ENCODE measurements at places on chromosomes 1 and 21. TPM values are rescaled to one million over a fixed set of nuclear protein-coding genes. Genes with fewer than 3 reads are reported as not detected.

Gene EFNA4
- total RNA-seq, result 4.7 TPM

Gene LIN9
- 10.9 TPM for total RNA-seq

Gene SRSF11
- total RNA-seq, result 165 TPM

Gene C1orf94
- total RNA-seq, result not detected

Gene KIF26B
- not detected for total RNA-seq

Gene SPRR2G
- not detected for total RNA-seq

Gene CYP4A22
- not detected for total RNA-seq

Gene NOTCH2NLA
- 45.2 TPM for total RNA-seq

Gene RAB25
- total RNA-seq, result not detected

Gene DOP1B
- total RNA-seq, result 16.3 TPM

Gene CACNA1E
- not detected for total RNA-seq

Gene FABP3
- not detected for total RNA-seq

- peak overlapping the region; percentile 15 for H3K27ac ChIP-seq
- H3K27me3 ChIP-seq, result peaks cover 67% of the 10 kb centered on the region
- peaks cover 11% of the 10 kb centered on the region for H3K4me1 ChIP-seq
- DNase-seq, result no peak
Measured at GRCh38 chr1:212601524-212601923, 7.0 kb upstream of the ATF3 start.

GRCh38 chr1:86618358-86618757, 71.5 kb downstream of the CLCA4 start:
- DNase-seq, result no peak
- peaks cover 12% of the 10 kb centered on the region for H3K27me3 ChIP-seq
- peaks cover 14% of the 10 kb centered on the region for H3K4me1 ChIP-seq
- H3K27ac ChIP-seq, result no peak overlapping the region
- H3K4me3 ChIP-seq, result no peak overlapping the region
- peaks cover 20% of the 10 kb centered on the region for H3K36me3 ChIP-seq

- H3K4me3 ChIP-seq, result no peak overlapping the region
- peaks cover 22% of the 10 kb centered on the region for H3K4me1 ChIP-seq
- H3K27me3 ChIP-seq, result no peaks in the 10 kb centered on the region
- no peak for DNase-seq
- no peak overlapping the region for H3K27ac ChIP-seq
- H3K36me3 ChIP-seq, result no peaks in the 10 kb centered on the region
Measured at GRCh38 chr1:8633741-8634501, 183.5 kb downstream of the RERE start.

DNA sequence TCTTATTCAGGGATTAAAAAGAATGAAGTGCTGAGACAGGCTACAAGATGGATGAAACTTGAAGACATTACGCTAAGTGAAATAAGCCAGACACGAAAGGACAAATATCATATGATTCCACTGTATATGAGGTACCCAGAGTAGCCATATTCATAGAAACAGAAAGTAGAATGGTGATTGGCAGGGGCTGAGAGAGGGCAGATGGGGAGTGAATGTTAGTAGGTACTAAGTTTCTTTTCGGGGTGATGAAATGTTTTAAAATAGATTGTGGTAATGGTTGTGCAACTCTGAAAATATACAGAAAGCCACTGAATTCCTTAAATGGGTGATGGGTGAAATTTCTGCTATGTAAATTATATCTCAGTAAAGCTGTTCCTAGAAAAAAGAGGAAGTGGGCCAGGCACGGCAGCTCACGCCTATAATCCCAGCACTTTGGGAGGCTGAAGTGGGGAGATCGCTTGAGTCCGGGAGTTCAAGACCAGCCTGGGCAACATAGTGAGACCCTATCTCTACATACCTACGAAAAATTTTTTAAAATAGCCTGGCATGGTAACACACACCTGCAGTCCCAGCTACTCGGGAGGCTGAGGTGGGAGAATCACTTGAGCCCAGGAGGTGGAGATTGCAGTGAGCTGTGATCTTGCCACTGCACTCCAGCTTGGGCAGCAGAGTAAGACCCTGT, 15.9 kb downstream of the SLC27A3 start:
- H3K4me3 ChIP-seq, result peak overlapping the region; percentile 53
- H3K27ac ChIP-seq, result peak overlapping the region; percentile 77
- DNase-seq, result peak; percentile 81
- H3K27me3 ChIP-seq, result no peaks in the 10 kb centered on the region
- H3K4me1 ChIP-seq, result peaks cover 56% of the 10 kb centered on the region
- H3K36me3 ChIP-seq, result no peaks in the 10 kb centered on the region

DNA sequence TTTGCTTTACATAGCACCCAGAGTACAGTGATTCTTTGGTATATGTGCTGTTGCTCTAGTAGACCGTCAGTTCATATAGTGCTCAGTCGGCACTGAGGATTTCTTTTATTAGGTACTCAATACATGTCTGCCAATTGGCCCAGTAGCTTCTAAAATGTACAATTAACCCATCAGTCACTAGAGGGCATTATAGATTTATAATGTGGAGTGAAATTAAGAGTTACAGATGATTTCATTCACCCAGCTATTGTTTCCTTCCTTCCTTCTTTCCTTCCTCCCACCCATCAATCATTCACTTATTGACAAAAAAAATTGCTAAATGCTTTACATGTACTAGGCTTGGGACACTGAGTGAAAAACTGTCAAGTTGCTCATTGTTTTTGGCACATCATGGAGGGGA, 263.6 kb upstream of the USP24 start:
- no peak overlapping the region for H3K4me3 ChIP-seq
- DNase-seq, result no peak
- H3K27ac ChIP-seq, result no peak overlapping the region
- H3K27me3 ChIP-seq, result peaks cover 17% of the 10 kb centered on the region

DNA sequence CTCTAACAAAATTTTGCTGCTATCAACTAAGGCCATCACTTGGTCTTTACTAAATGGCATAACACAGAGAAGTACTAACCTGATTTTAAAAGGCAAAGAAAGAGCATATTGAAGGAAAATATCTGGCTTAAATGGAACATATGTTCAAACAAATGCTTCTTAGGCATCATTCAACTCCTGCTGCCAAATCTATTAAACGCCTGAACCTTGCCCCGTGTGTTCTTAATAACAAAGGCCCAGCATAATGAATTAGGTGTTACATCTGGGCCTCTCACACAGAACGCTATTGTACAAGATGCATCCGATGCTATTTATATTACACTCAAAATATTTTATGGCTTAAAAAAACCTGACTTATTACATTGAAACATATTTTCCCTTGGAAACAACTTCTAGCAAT, 48.4 kb downstream of the B3GALNT2 start:
- H3K27me3 ChIP-seq, result no peaks in the 10 kb centered on the region
- H3K4me1 ChIP-seq, result no peaks in the 10 kb centered on the region
- no peak for DNase-seq
- no peak overlapping the region for H3K4me3 ChIP-seq

DNA sequence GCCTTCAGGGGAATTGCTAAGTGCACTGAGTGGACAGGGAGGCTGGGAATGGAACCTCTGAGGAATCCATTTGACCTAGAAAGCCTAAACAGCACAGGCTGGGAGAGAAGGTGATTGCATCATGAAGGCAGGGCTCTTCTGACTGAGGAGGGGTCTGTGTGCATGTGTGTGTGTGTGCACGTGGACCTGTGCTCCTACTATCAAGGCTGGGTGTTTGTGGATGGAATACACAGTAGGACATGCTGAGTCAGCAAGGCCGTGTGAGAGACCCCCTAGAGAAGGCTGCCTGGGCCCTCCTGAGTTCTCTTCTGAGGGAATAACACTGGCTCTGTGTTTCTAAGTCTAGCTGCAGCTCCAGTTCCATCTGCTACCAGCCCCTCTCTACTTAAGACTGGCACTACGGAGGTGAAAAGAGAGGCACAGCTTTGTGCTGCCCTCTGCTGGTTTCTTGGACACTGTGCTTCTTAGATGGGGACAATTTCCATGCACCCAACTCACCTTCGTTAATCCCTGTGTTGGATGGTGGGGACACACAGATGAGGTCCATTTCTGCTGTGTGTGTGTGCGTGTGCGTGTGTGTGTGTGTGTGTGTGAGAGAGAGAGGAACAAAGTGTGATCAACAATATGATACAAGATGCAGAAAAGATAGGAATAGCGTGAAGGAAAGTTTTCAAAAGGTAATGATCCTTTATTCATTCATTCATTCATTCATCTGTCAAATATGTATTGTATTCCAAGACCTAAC, 6.2 kb upstream of the EFCAB14 start:
- DNase-seq, result peak; percentile 74
- no peaks in the 10 kb centered on the region for H3K36me3 ChIP-seq
- no peak overlapping the region for H3K4me3 ChIP-seq
- peaks cover 7% of the 10 kb centered on the region for H3K4me1 ChIP-seq
- H3K27ac ChIP-seq, result no peak overlapping the region

GRCh38 chr1:180157576-180158057, 2.9 kb downstream of the QSOX1 start:
- no peaks in the 10 kb centered on the region for H3K27me3 ChIP-seq
- peaks cover 43% of the 10 kb centered on the region for H3K4me1 ChIP-seq
- no peak overlapping the region for H3K4me3 ChIP-seq
- DNase-seq, result no peak
- H3K27ac ChIP-seq, result no peak overlapping the region

- H3K27ac ChIP-seq, result no peak overlapping the region
- no peaks in the 10 kb centered on the region for H3K27me3 ChIP-seq
- no peak overlapping the region for H3K4me3 ChIP-seq
- no peaks in the 10 kb centered on the region for H3K36me3 ChIP-seq
Measured at GRCh38 chr1:178733972-178734371, 8.9 kb downstream of the RALGPS2 start.

- no peaks in the 10 kb centered on the region for H3K27me3 ChIP-seq
- no peak overlapping the region for H3K27ac ChIP-seq
- no peak overlapping the region for H3K4me3 ChIP-seq
- H3K4me1 ChIP-seq, result no peaks in the 10 kb centered on the region
Measured at GRCh38 chr1:218755128-218755527, 410.0 kb downstream of the TGFB2 start.

DNA sequence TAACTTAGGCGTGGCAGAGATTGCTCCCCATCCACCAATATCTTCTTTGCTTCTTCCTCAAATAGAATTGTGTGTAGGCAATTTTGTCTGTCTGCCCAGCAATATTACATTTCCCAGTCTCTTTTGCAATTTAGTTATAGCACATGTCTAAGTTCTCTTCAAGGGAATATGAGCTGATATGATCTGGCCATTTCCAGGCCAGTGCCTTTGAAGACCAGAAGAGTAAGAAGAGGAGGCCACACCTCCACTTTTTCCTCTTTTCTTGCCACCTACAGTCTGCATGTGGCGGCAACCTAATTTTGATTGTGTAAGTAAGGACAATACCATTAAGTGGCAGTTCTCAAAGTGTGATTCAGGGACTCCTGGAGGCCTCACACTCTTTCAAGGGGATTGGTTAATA, 6.3 kb upstream of the RSBN1 start:
- H3K27ac ChIP-seq, result peak overlapping the region; percentile 61
- H3K36me3 ChIP-seq, result peaks cover 6% of the 10 kb centered on the region
- no peaks in the 10 kb centered on the region for H3K4me1 ChIP-seq
- H3K27me3 ChIP-seq, result no peaks in the 10 kb centered on the region
- H3K4me3 ChIP-seq, result no peak overlapping the region

- H3K36me3 ChIP-seq, result no peaks in the 10 kb centered on the region
- H3K4me3 ChIP-seq, result no peak overlapping the region
- no peak overlapping the region for H3K27ac ChIP-seq
Measured at GRCh38 chr21:42666925-42667324, 13.5 kb downstream of the PDE9A start.

DNA sequence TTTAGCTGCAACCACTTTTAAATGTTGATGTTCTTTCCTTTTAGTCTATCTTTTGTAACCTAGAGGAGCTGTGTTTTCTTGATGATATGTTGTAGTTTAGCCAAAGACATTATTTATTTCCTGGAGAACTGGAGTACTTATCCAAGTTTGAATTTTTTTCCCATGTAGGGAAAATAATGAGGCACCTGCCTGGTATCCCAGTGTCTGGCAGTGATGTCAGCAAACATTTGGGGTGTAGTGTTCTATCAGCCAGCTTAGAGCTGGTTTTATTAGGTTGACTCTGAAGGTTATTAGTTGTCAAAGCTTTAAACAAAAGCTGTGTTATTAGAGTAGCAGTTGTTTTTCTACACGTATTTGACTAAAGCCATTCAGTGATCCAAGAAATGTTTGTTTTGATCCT, 3.2 kb downstream of the CTPS1 start:
- no peak for DNase-seq
- H3K27me3 ChIP-seq, result no peaks in the 10 kb centered on the region
- no peak overlapping the region for H3K27ac ChIP-seq
- H3K36me3 ChIP-seq, result peaks cover 32% of the 10 kb centered on the region

DNA sequence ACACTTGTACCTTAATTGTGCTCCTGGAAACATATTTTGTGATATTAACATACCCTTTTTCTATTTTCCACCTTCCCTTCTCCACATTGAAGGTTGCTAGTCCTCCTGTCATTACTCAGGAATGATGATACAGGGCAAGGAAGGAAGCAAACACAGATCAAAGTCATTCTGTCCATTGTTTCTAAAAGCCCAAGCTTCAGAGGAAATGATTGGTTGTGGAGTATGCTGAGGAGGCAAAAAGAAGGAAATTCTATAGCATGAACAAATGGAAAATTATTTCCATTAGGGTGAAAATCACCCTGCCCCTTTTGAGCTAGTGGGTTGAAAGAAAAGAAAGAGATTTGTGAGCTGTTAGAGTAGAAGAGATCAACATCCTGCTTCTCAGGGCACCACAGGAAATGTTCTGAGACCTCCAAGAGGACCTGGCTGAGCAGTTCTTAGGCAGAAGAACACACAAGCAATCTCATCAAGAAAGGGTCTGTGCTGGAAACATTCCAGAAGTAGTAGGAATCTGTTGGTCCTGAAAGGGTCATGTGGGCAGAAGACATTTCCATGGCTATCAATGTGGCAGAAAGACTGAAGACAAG, 29.0 kb upstream of the PRRX1 start:
- DNase-seq, result no peak
- H3K4me1 ChIP-seq, result no peaks in the 10 kb centered on the region
- peaks cover 5% of the 10 kb centered on the region for H3K36me3 ChIP-seq

DNA sequence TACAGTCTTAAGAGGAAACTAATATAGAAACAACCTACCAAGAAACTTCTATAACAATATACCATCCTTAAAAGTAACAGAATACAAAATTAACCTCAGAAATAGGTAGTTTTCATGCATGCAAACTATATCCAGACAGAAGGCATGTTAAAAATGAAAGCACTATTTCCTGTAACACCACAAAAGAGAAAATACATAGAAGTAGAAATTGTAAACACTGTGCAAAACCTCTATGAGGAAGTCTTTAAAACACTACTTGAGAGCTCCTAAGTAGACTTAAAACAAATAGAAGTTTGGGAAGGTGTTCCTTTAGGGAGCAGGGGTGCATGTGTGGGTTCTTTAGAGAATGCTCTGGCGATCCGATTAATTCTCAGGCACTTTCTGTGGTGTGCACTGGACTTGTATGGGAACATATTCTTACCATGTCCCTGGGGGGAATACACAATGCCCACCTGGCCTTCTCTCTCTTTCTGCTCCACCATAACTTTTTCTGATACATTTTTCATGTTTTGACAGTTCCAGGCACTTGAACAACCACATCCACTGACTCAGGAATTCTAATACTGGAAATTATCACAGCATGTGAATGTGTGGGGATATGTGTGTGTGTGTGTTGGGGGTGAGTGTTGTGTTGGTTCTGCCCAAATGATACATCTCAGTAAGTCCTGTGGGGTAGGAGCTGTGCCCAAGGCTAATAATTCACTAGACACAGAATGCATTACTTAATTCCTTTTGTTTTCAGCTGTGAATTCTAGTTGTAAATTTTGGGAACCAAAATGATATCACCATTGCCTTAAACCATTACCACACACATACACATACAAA, 866.3 kb upstream of the B3GALT2 start:
- no peaks in the 10 kb centered on the region for H3K27me3 ChIP-seq
- no peaks in the 10 kb centered on the region for H3K36me3 ChIP-seq
- H3K4me1 ChIP-seq, result no peaks in the 10 kb centered on the region
- no peak overlapping the region for H3K4me3 ChIP-seq
- no peak for DNase-seq
- no peak overlapping the region for H3K27ac ChIP-seq

GRCh38 chr21:15976807-15977206, 247.0 kb downstream of the USP25 start:
- H3K4me3 ChIP-seq, result no peak overlapping the region
- H3K4me1 ChIP-seq, result no peaks in the 10 kb centered on the region
- H3K27me3 ChIP-seq, result no peaks in the 10 kb centered on the region
- no peak for DNase-seq
